Activated T-cell treated with anti-CD3 and anti-CD28 coated beads for 48 hours (primary cell): ENCODE measurements at places on chromosomes 3 and 15.

GRCh38 chr3:119025171-119025795 is 9.4 kb downstream of the IGSF11 start:
- DNase-seq = no peak

- DNase-seq = no peak
Measured at GRCh38 chr3:163916596-163917560, 1161.4 kb downstream of the SI start.

DNA sequence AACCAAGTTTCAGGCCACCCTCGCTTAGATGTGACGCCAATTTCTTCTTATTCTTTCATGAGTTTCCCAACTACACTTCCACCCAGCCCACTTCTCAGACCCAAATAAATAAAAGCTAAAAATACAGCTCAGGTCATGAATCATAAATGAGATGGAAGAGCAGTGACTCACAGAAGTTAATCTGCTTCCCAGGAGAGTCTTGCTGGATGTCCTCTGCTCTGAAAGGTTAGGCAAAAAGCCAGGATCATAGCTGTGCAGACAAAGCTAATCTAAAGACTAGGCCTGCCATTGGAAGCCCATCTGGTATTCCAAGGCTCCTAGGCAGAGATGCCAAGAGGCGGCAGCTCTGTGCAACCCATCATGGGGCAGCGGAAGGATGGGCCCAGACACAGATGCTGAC is 24.1 kb downstream of the SHC4 start:
- DNase-seq = no peak

DNA sequence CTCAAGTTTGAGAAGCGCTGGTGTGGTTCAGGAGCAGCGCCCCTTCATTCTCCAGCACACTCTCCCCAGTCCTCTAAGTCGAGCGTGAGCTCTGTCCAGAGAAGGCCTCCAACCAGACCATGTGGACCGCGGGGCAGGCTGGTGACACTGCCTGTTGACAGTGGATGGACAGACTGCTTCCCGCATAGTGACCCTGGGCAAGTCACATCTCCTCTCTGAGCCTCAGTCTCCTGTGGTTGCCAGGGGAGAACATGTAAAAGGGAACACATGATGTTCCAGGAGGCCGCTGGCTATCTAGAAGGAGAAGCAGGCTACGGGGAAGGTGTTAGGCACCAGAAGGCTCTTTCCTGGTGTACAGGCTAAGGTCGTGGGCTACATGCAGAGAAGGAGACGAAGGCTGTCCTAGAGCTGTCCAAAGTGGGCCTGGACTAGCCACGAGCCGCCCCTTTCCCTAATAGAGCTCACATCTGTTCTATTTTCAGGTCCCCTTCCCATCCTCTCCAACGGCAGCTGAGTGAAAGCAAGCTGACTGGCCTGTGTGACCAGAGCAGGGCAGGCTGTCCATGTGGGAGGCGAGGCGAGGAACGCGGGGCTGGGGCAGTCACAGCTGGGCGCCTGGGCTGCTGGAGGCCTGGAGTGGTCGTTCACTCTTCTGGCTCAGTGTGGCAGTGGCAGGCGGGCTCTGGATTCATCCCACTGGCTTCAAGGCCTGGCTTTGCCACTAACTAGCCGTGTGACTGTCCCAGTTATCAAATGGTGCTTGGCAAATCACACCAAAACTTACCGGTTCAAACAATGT is 11.1 kb downstream of the ISG20 start:
- DNase-seq = no peak

GRCh38 chr3:42349765-42350594 is 60.4 kb downstream of the LYZL4 start:
- no peak for DNase-seq

GRCh38 chr3:30184091-30184810 is 422.1 kb upstream of the TGFBR2 start:
- no peak for DNase-seq

- no peak for DNase-seq
Measured at GRCh38 chr3:5494905-5495519, 307.5 kb downstream of the EDEM1 start.

DNA sequence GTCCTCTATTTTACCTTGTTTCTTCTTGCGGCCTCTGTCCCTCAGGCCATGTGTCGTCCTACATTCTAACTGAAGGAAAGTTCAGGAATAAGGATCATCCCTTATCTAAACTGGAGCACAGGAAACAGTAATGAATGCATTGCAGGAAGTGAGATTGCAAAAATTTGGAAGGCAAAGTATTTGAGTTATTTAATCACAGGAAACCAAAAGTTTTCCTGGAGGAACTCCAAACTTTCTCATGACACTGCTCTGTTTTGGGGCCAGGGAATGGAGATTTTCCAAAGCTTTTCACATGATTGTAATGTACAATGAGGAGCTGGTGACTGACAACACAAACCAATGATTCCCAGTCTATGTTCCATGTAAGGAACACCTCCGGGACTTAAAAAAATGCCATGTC is 57.8 kb upstream of the PLSCR4 start:
- no peak for DNase-seq

DNA sequence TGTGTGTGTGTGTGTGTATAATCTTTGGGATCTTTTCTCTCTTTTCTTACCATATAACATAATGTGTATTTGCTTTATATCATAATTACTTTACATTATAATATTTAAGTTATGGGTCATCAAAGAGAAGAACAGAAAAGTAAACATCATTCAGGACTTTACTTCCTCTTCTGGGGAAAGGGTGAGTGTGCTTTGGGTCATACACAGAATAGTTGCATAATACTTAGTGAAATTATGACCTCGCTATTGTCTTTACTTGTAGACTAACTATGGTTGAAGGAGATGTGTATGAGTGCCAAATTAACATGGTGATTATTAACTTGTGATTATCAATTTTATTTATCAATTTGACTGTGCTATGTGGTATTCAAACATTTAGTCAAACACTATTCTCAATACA is 1086.9 kb downstream of the DIPK2A start:
- no peak for DNase-seq

DNA sequence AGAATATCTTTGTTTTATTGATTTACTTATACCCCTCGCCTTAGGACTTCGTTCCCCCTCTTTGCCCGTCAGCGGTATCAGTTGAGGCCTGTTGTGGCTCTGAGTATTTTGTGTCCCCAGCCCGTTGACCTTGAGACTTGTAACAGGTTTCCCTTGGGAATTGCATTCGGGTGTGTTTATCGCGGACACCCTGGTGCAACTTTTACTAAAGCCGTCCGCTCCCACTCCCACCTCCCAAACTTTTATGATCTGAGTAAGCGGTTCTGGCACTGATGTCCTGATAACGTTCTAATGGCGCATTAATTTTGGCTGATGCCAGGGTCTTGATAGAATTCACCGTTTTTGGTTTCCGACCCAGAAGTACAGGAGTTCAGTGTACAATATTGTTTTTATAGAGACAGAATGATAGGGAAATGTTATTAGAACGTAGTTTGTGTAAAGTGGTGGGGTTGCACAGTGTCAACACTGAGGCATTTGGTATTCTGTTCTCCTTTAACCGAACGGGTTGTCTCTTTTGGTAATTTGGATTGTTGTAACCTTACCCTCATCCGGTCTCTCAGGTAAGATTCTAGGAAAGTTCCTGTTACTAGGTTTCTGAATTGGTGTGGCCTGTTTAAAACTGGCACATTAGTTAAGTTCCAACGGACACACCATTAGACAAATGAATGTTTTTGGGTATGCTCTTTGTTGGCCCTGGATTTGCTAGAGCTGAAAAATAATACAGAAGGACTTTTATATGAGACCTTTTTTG is 47.8 kb downstream of the OIP5 start:
- DNase-seq = no peak

- no peak for DNase-seq
Measured at GRCh38 chr15:52912172-52912571, 122.0 kb upstream of the ONECUT1 start.

- DNase-seq = no peak
Measured at GRCh38 chr3:61664105-61664482, 102.7 kb downstream of the PTPRG start.

DNA sequence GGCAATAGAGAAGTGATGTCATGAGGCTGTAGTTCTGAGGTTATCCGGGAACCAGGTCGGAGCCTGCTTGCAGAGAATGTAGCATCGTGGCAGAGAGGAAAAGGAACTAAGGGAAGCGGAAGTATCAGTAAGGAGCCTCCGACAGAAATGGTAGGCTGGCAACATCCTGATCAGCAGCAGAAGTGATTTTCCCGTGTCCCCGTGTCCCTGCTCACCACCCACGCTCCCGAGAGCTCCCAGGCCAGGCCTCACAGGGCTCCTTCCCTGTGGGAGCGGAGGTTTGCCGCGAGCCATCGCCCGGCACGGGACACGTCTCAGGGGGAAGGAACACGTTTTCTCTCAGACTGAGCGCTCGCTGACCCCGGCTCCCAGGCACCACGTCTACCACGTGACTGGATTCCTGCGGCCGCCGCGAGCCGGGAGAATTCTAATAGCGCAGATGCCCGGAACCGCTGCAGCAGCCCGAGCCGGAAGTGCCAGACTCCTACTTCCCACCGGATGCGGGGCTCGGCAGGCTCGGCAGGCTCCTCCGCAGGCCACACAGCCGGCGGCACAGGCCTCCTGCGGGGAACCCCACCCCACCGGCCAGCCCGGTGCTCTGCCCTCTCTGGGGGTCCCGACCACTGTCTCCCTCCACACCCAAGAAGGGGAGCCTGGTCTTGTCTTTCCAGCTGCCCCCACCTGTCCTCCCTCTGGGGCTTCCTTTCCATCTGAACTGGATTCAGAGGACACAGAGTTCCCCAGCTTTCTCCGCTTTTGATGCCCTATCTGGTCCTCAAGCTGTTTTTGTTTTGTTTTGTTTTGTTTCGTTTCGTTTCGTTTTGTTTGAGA is 99.3 kb downstream of the BDH1 start:
- peak; percentile 50 for DNase-seq

DNA sequence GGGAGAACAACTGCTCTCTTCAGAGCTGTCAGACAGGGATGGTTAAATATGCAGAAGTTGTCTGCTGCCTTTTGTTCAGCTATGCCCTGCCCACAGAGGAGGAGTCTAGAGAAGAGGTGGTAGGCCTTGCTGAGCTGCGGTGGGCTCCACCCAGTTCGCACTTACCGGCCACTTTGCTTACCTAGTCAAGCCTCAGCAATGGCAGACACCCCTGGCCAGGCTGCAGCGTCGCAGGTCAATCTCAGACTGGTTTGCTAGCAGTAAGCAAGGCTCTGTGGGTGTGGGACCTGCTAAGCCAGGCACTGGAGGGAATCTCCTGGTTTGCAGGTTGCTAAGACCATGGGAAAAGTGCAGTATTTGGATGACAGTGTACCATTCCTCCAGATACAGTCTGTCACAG is 12.3 kb upstream of the TMEM45A start:
- no peak for DNase-seq

GRCh38 chr15:43465100-43465499 is 27.9 kb downstream of the TP53BP1 start:
- no peak for DNase-seq

GRCh38 chr3:151282921-151283320 is 4.6 kb upstream of the P2RY14 start:
- DNase-seq = no peak

GRCh38 chr3:183762304-183762703 is 63.1 kb downstream of the MAP6D1 start:
- DNase-seq = no peak

DNA sequence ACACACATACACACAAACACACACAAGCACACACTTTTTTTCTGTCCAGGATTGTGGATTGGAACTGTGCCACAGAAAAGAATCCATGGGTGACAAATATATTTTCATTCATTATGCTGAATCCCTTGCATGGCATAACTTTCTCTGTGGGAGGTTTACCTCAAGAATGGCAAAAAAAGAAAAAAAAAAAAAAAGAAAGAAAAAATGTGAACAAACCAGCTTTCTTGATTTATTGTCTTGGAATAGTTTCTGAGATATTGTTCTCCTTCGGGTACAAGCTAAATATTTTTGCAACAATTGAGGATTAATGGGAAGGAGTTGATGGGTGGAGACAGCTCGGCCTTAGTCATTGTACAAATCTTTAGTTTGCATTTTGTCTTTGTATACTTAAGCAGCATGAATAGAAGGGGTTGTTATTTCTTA is 153.1 kb downstream of the GMNC start:
- no peak for DNase-seq

DNA sequence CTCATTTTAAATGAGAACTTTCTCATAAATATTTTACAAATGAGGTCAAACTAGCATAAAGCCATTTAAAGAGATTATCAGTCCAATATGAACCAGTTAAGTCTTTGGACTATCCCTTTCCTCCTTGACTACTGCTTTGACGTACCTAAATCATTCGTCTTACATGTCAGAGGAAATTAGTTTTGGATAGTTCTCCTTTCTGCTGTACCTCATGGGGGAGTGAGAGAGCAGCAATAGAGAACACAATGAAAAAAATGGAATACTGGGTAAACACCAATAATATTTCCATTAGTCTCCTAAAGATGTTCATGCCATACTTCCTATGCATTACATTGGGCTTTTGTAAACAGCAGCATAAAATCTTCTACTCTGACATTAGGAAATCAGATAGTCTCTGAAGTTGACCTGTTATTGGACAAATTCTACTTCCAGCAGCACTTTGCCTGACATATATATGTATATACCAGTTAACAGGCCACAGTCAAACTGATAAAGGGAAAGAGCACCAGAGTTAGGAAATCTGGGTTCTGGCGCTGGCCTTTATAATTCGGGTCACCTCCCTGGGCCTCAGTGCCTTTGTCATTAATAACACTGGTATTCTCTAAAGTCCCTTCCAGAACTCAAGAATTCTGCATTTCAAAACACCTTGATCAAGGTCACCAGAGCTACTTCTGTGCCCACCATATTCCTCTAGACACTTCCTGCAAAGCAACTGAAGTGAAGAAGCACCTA is 26.8 kb downstream of the TIMMDC1 start:
- no peak for DNase-seq

DNA sequence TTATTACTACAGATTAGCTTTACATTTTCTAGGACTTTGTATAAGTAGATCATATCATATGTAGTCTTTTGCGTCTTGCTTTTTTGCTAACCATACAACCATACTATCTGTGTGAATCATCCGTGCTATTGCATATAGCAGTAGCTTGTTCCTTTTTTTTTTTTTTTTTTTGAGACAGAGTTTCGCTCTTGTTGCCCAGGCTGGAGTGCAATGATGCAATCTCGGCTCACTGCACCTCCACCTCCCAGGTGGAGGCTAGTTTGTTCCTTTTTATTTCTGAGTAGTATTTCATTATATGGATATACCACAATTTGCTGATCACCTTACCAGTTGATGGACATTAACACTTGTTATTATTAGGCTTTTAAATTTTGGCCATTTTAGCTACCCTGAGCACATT is 54.5 kb upstream of the TBL1XR1 start:
- DNase-seq = no peak

DNA sequence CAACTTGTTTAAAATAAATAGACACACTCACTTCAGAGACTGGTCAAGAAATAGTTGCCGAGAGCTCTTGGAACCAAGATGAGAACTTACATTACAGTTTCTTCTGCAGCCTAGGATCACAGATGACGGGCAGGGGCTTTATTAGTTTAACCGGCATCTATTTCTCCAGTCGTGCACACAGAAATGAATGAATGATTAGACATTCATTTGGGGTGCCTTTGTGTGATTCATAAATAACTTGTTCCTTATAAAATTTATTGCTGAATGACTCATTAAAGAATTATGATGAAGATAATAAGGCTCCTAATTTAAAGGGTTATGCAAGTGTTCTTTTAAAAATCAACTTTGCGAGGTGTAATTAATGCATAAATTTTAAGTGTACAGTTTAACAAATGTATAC is 20.8 kb downstream of the NFKBIZ start:
- no peak for DNase-seq

GRCh38 chr15:80204231-80204630 is 47.8 kb downstream of the CTXND1 start:
- DNase-seq = no peak
